ENCODE measurements at places on chromosomes 6 and 20.

- no peak for DNase-seq
These were observed 1.2 kb upstream of the CALHM6 start for GRCh38 chr6:116459927-116460326.

GRCh38 chr6:37309046-37309445 lies 44.7 kb upstream of the RNF8 start:
- peak; percentile 70 for DNase-seq

- peak; percentile 81 for DNase-seq
These were observed 108.4 kb upstream of the PRSS16 start for GRCh38 chr6:27138837-27139755.

GRCh38 chr6:63426844-63427243 lies 107.1 kb upstream of the LGSN start:
- no peak for DNase-seq

- peak; percentile 59 for DNase-seq
These were observed 9.4 kb upstream of the GATA5 start for GRCh38 chr20:62485062-62485700.

DNA sequence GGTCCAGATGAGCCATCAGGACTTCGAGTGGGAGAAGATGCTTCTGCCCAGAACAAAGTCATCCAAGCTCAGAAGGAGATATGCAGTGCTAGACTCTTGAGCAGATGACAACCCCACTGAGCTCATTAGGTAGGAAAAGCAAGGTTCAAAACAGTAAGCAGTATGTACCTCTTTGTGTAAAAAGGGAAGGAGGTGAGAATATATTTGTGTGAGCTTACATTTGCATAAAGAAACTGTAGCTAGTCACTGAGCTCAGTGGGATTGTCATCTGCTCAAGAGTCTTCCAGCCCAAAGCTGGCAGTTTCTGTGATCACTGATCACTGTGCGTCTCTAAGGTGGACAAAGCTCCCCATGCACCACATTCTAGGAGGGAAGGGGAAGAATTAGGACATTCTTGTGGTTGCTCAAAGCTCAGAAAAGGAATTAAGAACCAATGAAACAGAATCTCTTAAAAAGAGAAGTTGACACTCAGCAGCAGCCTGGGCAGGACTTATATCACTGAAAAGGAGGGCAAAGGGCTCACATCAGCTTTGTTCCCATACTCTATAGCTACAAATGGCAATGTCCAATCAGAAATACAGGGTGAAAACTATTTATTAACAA lies 90.0 kb upstream of the MAFB start:
- DNase-seq, result no peak

- no peak for DNase-seq
These were observed 148.7 kb downstream of the SOX4 start for GRCh38 chr6:21742238-21742660.

- DNase-seq, result no peak
These were observed at the start of gene THBD for GRCh38 chr20:23049201-23050075. THBD (minus strand) TSS chr20:23049672; CDS start chr20:23049504, 168 bp downstream.

GRCh38 chr6:106069478-106069877 lies 16.7 kb upstream of the PRDM1 start:
- DNase-seq, result no peak

DNA sequence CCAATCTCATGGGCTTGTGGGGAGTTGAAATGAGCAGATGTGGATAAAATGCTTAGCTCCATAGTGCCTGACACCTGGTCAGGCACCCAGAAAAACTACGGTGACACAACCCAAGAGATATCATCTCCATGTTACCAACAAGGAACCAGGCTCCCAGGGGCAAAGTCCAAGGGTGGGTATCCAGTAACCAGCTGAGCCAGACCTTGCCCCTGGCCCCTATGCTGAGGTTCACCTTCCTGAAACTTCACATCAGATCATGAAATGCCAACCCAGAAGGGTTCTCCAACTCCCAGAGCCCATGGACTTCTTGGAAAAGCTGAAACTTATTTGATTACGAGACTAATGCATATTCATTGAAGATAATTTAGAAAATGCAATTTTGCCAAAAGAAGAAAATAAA lies 141.8 kb upstream of the KCNG1 start:
- DNase-seq, result no peak

- DNase-seq, result no peak
These were observed 54.8 kb upstream of the AKIRIN2 start for GRCh38 chr6:87756858-87757257.

- no peak for DNase-seq
These were observed 6.9 kb downstream of the GLYATL3 start for GRCh38 chr6:49506569-49507111.

DNA sequence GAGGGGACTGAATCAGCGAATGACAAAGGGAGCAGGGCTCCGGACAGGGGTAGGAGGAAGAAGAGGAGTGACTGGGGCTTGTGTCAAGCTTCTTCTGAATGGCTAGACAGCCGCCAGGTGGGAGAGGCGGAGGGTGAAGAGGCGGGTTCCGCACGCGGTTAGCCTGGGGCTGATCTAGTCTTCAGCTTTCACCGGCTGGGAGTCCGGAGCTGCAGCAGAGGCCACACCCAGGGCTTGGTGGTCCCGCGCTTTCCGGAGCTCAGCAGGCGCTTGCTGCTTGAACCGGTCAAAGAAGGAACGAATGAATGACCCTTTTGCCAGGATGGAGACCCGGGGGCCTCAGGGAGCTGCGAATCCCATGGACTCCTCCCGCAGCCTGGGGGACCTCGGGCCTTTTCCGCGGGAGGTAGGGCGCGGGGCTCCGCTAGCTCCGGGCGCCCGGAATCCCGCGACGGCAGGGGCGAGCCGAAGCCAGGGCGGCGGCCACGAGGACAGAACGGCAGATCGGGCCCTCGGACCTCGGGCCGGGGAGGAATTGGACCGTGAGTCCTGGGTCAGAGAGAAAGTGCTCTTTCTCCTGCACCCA lies at the start of gene C6orf141:
TSS of gene C6orf141 (plus strand) at position 177 of the 586 bp plus-strand sequence. CDS start at position 302, 125 bp downstream.
- DNase-seq, result no peak

GRCh38 chr6:133769463-133769862 lies 119.5 kb upstream of the TCF21 start:
- DNase-seq, result no peak

DNA sequence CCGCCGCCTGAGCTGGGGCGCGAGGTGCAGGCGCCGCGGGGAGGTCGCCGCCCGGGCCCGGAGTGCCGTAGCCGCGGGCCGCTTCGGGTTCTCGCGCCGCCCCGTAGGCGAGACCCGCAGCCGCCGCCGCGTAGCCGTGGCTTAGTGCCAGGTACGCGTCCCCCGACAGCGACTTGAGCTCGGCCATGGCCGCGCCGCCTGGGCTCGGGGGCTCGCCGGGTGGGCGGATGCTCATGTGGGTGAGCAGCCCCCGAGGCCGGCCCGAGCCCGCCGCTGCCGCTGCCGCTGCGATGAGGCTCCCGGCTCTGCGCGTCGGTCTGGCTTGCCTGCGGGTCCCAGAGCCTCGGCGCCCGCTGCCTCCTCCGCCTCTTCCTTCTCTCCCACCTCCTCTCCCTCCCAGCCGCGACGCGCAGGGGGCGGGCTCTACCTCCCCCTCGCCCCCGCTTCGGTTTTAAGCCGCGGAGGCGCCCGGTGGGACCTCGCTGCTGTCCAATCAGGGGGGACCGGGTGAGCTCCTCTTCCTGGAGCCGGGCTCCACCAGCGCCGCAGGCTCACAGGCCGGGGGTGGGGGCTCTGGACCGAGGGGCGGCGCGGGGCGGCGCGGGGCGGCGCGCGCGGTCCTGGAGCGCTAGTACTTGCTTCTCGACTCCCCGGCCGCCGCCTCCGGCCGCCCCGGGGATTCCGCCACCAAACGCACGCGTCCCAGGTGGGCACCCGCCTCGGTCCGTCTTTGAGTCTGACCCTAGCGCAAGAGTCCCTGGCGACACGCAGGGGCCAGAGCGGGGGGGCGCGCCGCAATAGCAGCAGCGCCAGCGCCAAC lies at the start of gene BHLHE23:
TSS of gene BHLHE23 (minus strand) at position 425 of the 820 bp plus-strand sequence. CDS start at position 235, 190 bp downstream.
- DNase-seq, result no peak

GRCh38 chr20:63533388-63533787 lies 3.8 kb downstream of the PTK6 start:
- no peak for DNase-seq

- DNase-seq, result peak; percentile 43
These were observed 1.1 kb downstream of the MGME1 start for GRCh38 chr20:17969884-17970409.

DNA sequence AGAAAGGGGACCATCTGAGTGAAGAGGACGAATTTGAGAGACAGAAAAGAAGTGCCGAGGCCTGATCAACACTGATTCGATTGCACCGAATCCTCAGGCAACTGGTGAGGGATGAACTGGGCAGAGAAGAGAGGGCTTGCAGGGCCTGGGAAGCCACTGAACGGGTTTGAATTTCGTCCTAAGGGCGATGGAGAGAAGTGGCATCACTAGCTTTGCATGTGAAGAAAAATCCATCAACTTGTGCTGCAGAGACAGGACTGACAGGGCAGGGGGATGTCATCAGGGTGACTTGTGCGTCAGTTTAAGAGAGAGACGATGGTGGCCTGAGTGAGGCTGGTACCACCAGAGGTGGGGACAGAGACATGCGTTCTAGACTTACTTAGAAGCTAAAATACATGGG lies 73.7 kb upstream of the SLC22A23 start:
- no peak for DNase-seq

DNA sequence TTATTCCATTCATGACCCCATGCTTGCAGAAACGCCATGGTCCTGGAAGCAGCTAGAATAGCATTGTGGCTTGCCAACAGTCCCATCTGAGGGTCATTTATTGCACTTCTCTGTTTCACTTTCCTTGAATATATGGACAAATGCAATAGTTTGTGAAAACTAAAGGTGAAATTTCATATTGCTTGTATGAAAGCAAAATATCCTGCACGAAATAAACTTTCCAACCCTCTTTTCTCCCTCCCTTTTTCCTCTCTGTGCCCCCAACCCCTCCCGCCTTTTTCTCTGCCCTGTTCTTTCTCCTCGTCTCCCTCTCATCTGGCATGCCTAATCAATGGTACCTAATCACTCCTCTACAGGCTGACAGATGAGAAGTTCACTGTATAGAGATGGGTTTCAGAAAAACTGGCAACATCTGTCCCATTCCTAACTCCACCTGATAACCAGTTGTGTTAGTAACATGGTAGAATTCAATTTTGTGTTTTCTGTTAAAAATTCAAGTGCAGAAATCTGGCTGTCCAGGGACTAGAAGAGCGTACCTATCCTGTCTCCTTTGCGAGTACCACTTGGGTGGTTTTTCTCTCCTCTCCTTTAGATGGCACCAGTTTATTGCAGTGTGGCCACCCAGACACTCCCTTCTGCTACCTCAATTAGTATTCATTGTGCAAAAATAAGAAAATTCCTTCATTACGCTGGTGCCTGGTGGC lies 198.6 kb downstream of the FOXA2 start:
- no peak for DNase-seq

GRCh38 chr6:149471801-149472200 lies 13.0 kb downstream of the ZC3H12D start:
- no peak for DNase-seq

DNA sequence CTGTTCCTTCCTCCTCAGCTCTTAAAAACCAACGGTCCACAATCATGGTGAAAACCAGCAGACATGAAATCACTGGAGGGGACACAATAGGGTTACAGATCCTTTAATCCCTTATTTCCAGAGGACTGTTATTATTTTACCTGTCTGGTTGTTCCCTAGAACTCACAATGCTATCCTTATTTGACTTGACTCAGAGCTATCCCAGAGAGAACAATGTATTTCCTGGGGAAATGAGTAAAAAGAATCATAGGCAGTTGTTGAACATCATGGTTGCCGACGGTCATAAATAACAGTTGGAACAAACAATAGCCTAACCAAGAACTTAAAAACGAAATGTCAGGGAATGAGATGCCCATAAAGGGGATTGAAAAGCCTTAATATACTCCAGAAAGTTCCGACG lies 9.3 kb downstream of the OR2H1 start:
- no peak for DNase-seq

All from hematopoietic multipotent progenitor cell treated with erythropoietin and hydrocortisone succinate and interleukin-3 and kit ligand, for 15 days (in vitro differentiated cells).